Muscle of leg (tissue), 16 donors: ENCODE measurements at places on chromosomes 6 and 20.

DNA sequence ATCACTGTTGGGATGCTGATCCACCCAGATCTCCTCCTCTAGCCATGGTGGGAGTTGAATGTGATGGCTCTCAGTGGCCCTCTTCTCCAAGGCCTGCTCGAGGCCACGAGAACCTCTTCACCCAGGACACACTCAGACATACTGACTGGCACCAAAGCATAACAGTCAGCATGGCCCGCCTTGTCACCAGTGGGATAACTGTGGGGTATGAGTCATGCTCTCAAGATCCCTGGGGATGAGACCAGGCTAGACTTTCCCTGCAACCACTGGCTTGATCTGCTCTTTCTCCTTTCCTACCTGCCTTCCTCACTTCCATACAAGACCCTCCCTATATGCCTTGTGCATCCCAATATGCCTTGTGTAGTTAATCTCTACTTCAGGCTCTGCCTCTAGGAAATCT is 66.8 kb downstream of the RIN2 start:
- DNase-seq, result no peak

DNA sequence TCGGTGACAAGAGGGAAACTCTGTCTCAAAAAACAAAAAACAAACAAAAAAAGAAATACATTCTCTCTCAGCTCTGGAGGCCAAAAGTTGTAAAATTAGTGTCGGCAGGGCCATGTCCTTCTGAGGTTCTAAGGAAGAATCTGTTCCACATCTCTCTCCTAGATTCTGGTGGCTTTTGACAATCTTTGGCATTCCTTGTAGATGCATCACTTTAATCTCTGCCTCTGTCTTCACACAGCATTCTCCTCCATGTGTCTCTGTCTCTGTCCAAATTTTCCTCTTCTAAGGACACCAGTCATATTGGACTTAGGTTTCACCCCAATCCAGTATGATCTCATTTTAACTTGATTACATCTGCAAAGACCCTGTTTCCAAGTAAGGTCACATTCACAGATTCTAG is 9.1 kb downstream of the PPP2R5D start:
- no peak for DNase-seq

DNA sequence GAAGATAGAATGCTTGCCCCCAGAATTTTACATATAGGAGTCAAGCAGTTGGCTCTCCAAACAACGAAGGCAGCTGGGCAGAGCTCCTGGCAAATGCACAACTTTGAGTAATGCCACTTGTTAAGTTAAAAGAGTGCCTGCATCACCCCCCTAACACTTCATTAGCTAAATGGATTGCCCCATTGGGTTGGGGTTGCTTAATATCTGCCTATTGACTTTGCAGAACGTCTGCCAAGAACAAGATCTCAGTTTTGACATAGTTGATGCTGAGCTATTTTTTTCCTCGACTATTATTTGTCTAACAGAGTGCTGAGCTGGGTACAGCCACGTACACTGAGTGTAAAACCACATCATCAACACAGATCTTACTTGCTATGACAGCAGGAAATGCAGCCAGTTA is 12.1 kb downstream of the ANKRD60 start:
- DNase-seq, result no peak

DNA sequence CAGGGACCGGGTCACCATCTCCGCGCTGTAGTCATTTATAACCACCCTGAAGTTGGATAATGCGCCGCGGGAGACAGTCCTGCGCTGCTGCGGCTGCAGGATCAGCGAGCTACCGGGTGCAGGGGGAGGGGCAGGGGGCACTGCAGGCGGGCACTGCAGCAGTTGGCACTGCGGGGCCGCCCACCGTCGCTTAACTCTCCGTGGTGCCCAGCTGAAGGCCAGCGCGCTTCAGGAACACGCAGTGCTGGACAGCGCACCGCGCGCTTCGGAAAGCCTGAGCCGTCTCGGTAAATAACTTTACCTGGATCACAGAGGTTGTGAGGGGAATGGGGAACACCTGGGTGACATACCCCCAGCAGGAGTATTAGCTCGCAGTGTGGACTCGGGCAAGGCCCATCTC is 12.4 kb upstream of the LRFN2 start:
- peak; percentile 21 for DNase-seq

GRCh38 chr6:13559968-13560650 is 14.3 kb upstream of the SIRT5 start:
- no peak for DNase-seq

DNA sequence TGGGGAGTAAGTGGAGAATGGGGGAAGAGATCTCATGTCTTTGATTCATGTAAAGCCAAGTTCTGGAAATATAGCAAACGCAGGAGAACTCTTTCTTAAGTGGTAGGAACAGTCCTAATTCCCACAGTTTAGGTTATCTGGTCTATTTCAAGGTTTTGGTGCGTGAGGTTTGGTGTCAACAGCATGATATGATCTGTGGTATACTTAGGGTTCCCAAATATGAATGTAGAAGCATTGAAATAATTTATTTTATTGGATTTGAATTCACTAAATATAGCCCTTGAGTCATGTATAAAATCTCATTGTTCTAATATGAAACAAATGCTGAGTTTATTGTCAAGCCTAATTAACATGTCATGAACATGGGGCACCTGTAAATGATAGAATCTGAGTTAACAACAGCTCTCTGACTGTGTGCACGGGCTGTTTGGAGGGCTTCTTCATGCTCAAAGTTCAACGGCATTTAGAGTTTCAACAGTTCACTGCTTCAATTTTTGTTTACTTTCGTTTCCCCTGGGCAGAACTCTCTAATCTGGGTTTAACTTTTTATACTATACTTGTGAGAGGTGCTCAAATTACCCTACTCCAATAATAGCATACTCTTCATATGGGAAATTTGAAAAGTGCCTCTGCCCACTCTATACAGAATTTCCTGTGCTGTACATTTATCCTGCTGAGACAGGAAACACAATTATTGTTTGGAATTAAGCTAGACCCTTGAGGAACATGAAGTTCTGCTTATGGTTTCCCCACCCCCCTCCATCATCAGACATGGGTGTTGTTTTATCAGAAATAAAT is 236.3 kb upstream of the ZNF217 start:
- peak; percentile 61 for DNase-seq

DNA sequence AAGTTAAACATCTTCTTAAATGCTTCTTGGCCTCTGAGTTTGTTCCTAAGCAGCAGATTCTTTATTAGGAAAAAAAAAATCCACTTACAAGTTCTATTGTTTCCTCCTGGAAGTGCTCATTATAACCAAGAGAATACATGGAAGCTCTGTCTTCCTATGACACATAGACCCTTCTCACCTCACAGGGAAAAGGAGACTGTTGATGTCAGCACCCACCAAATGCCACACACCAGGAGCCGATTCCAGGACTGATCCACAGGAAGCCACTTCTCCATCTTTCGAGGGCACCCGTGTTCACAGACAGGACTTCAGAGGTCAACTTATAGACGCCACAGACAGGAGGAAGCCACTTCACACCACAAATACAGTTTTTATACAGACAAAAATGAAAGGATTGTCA is 13.4 kb upstream of the BNIP5 start:
- DNase-seq, result no peak

- no peak for DNase-seq
Measured at GRCh38 chr6:34319471-34319885, 70.7 kb upstream of the SMIM29 start.

- DNase-seq, result peak; percentile 27
Measured at GRCh38 chr20:46787991-46788762, 78.7 kb downstream of the SLC2A10 start.

GRCh38 chr6:160010067-160010466 is 41.2 kb downstream of the IGF2R start:
- DNase-seq, result peak; percentile 98

DNA sequence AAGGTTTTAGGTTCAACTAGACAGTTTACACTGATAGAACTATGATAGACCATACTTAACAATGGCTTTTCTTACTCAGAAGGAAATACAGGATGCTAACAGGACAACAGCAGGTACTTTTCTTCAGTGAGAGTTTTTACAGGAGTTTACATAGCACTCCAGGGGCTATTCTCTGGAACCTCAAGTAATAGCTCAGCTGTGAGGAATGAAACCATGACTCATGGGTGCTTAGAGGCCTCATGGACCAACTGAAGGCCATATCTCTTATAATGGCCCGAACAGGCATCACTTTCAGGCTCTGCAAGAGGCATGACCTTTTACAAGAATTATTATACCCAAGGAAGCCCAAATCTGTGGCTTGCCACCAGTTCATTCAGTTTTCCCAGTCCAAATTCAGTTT is 31.8 kb downstream of the TREML1 start:
- DNase-seq, result no peak

GRCh38 chr6:97198046-97198565 is 84.9 kb downstream of the MMS22L start:
- no peak for DNase-seq

GRCh38 chr6:2990932-2991506 is 8.7 kb upstream of the NQO2 start:
- no peak for DNase-seq

GRCh38 chr6:11604215-11604614 is 66.7 kb downstream of the TMEM170B start:
- no peak for DNase-seq

- DNase-seq, result peak; percentile 32
Measured at GRCh38 chr6:81075974-81076373, 676.5 kb downstream of the TENT5A start.

- no peak for DNase-seq
Measured at GRCh38 chr6:1298768-1299167, 13.1 kb upstream of the FOXQ1 start.

DNA sequence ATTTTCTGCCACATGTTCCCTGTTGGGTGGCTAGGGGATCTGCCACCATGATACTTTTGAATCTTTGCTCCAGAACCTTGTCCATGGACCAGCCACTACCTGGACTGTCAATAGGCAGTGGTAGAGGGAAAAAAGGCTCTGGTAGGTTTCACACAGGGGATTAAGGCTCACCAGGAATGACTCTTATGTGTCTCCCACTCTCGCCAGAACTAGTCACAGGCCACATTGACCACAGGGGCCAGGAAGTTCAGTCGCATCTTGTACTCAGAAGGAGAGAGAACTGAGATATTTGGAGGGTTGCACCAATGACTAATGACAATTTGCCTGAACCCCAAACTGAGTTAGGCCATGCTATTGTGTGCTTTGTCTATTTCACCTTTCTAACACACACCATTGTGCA is 23.6 kb upstream of the APCDD1L start:
- DNase-seq, result no peak
